ENCODE measurements at places on chromosomes 2 and 18.

DNA sequence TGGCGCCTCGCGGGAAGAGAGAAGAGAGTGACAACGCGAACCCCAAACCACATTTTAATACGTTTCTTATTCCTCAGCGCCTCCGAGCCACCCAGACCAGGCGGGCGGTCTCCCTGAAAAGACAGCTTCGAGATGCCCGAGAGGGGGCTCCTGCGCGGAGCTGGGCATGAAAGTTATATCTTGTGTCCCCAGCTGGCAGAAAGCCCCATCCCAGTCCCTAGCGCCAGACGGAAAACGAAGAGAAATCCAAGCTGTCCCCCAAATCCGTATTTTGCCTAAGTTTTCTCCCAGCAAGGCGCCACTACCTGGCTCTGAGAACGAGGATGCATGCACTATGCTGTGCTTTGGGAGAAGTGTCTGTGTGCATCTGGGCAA, 797 bp downstream of the NXPH2 start:
- no peak for DNase-seq

DNA sequence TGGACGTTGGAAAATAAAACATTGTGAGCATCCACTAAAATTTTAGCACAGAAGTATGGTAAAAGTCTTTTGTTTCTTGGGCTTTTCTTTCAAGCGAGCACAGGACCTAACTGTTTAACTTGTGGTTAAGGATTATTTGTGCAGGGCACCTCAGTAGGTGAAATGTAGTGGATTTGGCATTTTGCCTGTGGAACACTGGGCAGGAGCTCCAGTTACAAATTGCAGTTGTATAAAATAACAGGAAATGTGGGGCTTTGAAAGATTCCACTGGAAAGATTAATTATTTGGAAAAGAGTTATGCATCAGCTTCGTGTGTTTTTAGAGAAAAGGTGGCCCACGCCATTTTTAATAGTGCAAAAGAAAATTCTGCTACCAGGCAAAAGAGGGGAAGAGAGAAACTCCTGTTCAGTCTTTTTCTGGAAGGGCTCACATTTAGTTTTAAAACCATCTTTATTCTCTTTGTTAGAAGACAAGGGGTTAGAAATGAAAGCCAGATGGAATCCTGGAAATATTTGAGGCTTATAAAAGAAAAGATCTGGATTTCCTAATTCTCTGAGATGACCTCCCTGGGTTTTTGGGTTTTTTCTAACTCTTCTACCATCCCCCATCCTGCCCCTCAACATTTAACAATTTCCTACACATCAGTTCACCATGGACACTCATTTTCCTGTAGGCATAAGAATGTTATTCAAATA, 144.3 kb upstream of the SERTAD2 start:
- DNase-seq: peak; percentile 80

DNA sequence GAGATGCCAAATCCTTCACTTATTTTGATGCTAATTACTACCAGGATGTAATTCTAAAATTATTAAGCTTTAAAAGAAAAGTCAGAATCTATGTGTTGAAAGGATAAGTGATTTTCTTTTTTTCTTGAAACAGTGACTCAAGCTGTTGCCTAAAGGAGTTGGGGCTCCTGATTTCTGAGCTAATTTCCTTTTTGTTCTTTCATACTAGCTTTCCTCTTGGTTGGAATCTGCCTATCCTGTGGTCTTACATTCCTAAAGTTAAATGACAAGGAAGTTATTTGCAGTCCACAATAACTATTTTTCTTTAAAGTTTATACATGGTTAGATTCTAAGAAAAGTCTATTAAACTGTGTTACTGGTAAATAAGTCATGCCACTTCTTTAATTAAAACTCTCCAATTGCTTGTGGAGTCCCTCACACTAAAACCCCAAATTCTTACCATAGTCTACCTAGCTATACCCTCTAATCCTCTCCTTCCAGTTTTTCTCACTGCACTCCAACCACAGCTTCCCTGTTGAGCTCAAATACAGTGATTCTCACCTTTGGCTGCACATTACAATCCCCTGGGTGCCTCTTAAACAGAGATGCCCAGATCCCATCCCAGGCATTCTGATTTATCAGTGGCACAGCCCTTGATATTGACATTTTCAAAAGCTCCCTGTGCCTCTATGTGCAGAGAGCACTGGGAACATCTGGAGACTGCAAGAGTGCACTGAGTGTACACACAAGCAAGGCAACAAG, 63.3 kb upstream of the EFEMP1 start:
- DNase-seq: no peak

DNA sequence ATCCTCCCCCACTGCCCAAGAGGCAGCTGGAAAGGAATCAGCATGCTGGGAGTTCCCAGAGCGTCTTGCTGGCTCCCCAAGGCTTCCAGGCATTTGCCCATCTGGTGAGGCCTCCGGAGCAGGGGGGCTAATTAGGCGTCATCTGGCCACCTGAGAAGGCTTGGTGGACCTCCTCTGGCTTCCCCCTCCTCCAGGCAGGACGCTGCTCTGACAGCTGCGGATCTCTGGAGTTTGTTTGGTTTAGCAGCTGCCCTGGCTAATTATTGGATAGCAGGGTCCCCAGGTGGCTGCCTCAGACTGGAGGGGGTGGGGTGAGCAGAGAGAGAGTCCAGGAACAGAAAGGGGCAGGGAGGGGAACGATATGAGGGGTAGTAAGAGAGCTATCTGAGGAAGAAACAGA, 425.2 kb upstream of the MEX3C start:
- DNase-seq: peak; percentile 88

GRCh38 chr2:157312866-157313486, 12.6 kb downstream of the ERMN start:
- no peak for DNase-seq

DNA sequence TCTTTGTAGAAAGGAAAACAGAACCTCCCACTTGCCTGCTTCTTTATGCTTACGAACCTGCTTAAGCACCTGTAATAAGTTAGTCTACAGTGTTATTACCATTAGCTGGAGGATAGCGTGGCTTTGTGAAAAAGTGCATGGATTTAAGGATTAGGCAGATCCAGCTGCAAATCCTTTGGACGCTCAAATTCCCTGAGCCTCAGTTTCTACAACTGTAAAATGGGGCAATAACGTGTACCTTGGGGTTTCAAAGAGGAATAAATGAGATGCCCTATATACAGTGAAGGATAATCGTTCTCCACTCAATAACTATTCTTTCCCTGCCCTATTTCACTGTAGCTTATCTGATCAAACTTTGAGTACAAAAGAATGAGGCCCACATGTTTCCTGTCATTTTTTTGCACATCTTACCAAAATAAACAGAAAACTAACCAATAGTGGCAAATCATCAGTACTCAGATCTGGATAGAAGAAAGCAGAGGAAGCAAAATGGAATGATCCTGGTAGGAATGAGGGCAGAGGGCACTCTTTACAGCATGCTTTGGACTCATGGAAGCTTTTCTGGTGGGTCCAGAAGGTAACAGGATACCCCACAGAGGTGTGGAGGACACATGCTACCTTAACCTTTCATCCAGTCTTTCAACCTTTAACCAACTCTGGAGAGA, 14.8 kb downstream of the MOGAT1 start:
- DNase-seq: no peak

GRCh38 chr2:218860950-218861381, 1.4 kb downstream of the WNT6 start:
- DNase-seq: peak; percentile 94

Data from SJCRH30 (cell line).